Activated CD8-positive, alpha-beta memory T cell treated with anti-CD3 and anti-CD28 coated beads, Interleukin-2, amount 10 ng/mL, durations not matched to agents 7 days and 5 days (primary cell): ENCODE measurements at places on chromosomes 2 and 18. TPM values are rescaled to one million over a fixed set of nuclear protein-coding genes. Genes with fewer than 3 reads are reported as not detected.

NT5C1B gene
- total RNA-seq = not detected

SCN7A gene
- total RNA-seq = not detected

CFAP53 gene
- total RNA-seq = 0.50 TPM

NRP2 gene
- 5.7 TPM for total RNA-seq

DNA sequence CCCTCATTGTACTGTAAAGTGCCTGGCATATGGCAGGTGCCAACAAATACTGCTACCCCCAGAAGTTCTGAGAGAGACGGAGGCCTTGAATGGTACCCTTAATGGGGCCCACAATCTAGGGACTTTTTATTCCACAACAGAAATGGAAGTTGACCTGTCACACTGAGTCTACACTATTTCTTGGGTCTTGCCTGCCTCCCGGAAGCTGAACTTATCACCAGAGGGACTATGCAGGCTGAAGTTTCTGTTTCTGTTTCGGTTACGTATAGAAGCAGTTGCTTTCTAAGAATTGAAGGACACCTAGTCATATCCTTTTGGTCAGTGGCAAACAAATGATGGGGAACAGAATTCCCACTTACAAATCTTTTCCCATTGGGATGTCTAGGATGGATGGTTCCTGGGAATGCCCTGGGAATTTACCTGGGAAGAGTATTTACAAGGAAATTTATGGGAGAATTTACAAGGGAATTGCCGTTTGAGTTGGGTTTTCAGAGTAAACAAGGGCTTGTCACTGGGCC is 74.2 kb downstream of the HS1BP3 start:
- peaks cover 65% of the 10 kb centered on the region for H3K4me1 ChIP-seq
- peaks cover 14% of the 10 kb centered on the region for H3K36me3 ChIP-seq
- peak overlapping the region; percentile 43 for H3K4me3 ChIP-seq
- H3K27me3 ChIP-seq = no peaks in the 10 kb centered on the region
- DNase-seq = peak; percentile 78

GRCh38 chr2:70697603-70698383 is 70.2 kb downstream of the ADD2 start:
- no peaks in the 10 kb centered on the region for H3K36me3 ChIP-seq
- DNase-seq = peak; percentile 18
- no peak overlapping the region for H3K4me3 ChIP-seq
- peaks cover 22% of the 10 kb centered on the region for H3K27me3 ChIP-seq

DNA sequence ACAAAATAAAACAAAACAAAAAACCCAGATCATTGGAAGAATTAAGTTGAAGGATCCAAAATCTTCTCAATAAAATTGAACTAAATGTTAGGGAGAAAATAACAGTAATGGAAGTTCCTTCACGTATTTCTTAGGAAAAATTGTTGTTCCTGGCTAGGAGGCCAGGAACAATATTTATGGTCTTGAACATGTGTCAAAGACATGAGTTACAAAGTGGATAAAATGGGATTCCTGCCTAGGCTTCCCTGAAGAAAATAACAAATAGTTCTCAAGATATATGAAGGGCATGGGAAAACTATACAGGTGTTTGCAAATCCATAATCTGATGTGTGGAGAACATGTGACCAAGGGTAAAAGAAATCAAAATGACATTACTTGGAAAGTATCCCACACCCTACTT is 67.6 kb upstream of the ITGB6 start:
- peaks cover 37% of the 10 kb centered on the region for H3K4me1 ChIP-seq
- no peak overlapping the region for H3K27ac ChIP-seq
- no peak for DNase-seq
- peaks cover 15% of the 10 kb centered on the region for H3K36me3 ChIP-seq
- H3K27me3 ChIP-seq = peaks cover 10% of the 10 kb centered on the region

GRCh38 chr2:238891457-238892203 is 43.7 kb downstream of the TWIST2 start:
- no peak overlapping the region for H3K4me3 ChIP-seq
- H3K27me3 ChIP-seq = no peaks in the 10 kb centered on the region
- no peaks in the 10 kb centered on the region for H3K36me3 ChIP-seq
- no peak overlapping the region for H3K27ac ChIP-seq

POTEC gene
- total RNA-seq = not detected

- peak within 1 kb of the TSS; percentile 83 for H3K27ac ChIP-seq
- H3K4me1 ChIP-seq = peaks cover 54% of the 10 kb centered on the region
- peak within 1 kb of the TSS; percentile 87 for H3K4me3 ChIP-seq
- peak; percentile 87 for DNase-seq
- peaks cover 6% of the 10 kb centered on the region for H3K36me3 ChIP-seq
Observed at GRCh38 chr2:216081487-216082116, at the start of the genes PECR and TMEM169. Gene PECR (minus strand): TSS chr2:216081809. CDS start chr2:216081741, 68 bp downstream. Gene TMEM169 (plus strand): TSS chr2:216081919. CDS start chr2:216095964, 14,045 bp downstream.

- H3K27me3 ChIP-seq = no peaks in the 10 kb centered on the region
- no peaks in the 10 kb centered on the region for H3K4me1 ChIP-seq
- no peak overlapping the region for H3K27ac ChIP-seq
- no peaks in the 10 kb centered on the region for H3K36me3 ChIP-seq
- H3K4me3 ChIP-seq = no peak overlapping the region
Observed at GRCh38 chr18:7619676-7620075, 52.6 kb downstream of the PTPRM start.

EGR4 gene
- 0.15 TPM for total RNA-seq

GRCh38 chr2:201072201-201072530 is 365 bp downstream of the NDUFB3 start:
- peaks cover 50% of the 10 kb centered on the region for H3K4me1 ChIP-seq
- DNase-seq = no peak
- peak overlapping the region; percentile 88 for H3K27ac ChIP-seq
- H3K4me3 ChIP-seq = peak overlapping the region; percentile 91
- peaks cover 6% of the 10 kb centered on the region for H3K36me3 ChIP-seq
